ENCODE measurements at places on chromosomes 6 and 20.

DNA sequence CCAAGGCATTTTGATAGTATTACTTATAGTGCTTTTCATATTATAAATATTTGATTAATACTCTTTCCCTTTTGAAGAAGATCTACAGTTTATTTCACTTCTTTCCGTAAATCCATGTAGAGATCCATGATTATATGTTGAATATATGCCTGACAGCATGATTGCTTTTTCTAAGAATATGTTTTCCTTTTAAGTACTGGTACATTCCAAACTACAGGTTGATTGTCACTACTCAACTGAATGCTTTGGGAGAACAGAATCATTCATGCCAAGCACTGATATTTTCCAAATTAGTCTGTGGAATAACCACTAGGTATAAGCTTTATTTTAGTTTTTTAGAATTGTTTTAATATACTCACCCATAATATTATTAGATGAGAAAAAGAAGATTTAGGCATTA, 330.2 kb downstream of the BCKDHB start:
- DNase-seq: no peak

DNA sequence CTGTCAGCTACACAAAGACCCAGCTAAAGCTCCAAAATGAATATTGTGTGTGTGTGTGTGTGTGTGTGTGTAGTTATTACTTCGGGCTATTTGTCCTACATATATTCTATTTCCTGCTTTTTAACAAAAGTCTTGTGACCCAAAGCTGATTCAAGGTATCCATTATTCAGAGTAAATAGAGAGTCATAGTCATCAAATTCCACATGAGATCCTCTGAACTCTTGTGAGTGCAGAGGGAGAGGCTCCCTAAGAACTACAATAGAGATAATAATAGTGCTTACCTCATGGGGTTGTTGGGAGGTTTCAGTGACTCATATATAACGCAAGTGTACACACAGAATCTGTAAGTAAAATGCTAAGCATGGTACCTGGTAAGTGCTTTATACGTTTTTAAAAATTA, 95.6 kb upstream of the SHLD1 start:
- DNase-seq: peak; percentile 75

GRCh38 chr6:28635547-28636158, 110.0 kb downstream of the GPX5 start:
- no peak for DNase-seq

DNA sequence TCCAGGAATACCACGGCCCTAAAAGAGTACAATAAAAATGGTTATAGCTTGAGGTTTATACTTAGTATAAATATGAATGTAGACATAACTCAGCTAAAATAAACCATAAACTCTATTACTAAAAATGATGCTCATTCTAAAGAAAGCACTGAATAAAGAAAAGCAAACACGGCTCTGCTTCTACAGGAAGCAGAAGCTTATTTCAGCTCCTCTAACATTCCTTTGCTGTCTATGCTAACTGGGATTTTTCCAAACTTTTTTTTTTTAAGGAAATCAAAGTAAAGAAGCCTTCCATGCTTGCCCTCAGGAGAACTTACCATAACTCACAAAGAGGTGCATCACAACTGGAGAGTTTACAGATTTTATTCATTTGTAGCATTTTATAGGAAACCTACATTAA, 30.8 kb downstream of the COL9A1 start:
- no peak for DNase-seq

DNA sequence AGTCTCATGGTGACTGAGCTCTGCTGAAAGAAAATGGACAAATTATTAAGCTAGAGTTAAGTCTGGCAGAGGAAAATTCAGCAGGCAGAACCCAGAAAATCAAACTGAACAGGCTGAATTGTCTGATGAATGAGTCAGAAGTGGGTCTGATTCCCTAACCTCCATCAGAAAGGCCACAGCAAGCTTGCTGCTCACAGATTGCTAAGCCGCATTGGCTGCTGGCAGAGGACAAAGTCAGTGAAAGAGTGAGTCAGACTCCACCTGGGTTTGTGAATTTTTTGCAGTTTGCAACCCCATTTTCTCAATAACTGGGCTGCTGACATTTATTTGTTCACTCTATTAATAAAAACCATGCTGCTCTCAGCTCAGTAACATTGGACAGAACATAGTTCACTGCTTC, 191.3 kb downstream of the EPM2A start:
- no peak for DNase-seq

DNA sequence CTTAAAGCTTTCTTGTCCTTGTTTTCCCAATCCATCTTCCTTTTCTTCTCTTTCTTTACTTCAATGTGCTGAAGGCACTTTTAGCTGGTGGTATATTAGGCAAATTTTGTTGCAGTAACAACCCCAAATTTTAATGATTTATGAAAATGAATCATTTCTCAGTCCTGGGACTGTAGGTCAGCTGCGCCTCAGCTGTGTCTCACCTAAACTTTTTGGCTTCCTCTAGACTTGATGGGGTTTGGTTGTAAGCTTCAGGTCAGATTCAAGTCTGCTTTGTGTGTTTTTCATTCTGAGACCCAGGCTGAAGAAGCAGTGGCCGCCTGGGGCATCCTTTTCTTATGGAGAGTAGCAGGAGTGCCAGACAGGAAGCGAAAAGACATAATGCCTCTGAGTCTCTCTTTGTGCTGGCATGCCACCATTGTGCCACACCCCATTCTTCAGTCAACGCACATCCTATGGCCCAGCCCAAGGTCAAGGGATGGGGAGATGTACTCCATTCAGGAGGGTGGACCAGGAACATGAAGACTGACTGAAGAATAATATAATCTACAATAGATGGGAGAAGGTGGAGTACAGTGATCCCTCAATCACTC, 28.9 kb upstream of the CD83 start:
- DNase-seq: peak; percentile 9

DNA sequence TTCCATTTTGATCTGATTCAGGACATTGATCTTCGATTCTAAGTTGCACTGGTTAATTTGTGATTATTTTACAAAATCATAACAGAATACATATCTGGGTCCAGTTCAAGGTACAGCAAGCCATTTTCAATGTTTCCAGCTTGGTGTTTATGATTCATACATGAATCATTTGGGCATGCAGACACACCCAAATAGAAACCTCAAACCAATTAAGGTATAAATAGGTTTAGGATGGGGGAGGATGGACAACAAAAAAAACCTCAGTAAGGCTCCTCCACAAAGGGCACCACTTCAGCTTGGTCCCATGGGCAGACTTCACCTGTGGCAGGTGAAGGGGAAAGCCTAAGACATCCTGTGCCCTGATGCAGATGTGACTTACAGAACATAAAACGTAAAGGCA, 192.7 kb downstream of the KHDC1L start:
- no peak for DNase-seq

DNA sequence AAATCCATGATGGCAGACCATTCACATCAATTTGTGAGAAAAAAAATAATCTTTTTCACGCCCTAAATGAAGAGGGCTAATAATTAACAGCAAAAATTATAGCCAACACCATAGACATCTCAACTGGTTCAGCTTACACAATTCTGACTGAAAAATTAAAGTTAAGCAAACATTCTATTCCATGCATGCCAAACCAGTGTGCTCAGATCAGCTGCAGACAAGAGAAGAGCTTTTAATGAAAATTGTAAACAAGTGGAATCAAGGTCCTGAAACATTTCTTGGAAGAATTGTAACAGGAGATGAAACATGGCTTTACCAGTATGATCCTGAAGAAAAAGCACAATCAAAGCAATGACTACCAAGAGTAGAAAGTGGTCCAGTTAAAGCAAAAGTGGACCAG, 710.4 kb downstream of the EPHA7 start:
- no peak for DNase-seq

- DNase-seq: no peak
Observed at GRCh38 chr6:34795836-34796425, 4.0 kb downstream of the BLTP3A start.

- DNase-seq: peak; percentile 69
Observed at GRCh38 chr6:32148289-32149091, 3.2 kb downstream of the PRRT1 start.

GRCh38 chr6:163790266-163790840, 375.8 kb downstream of the QKI start:
- DNase-seq: no peak

GRCh38 chr6:2111162-2111677, 134.2 kb downstream of the GMDS start:
- DNase-seq: no peak

DNA sequence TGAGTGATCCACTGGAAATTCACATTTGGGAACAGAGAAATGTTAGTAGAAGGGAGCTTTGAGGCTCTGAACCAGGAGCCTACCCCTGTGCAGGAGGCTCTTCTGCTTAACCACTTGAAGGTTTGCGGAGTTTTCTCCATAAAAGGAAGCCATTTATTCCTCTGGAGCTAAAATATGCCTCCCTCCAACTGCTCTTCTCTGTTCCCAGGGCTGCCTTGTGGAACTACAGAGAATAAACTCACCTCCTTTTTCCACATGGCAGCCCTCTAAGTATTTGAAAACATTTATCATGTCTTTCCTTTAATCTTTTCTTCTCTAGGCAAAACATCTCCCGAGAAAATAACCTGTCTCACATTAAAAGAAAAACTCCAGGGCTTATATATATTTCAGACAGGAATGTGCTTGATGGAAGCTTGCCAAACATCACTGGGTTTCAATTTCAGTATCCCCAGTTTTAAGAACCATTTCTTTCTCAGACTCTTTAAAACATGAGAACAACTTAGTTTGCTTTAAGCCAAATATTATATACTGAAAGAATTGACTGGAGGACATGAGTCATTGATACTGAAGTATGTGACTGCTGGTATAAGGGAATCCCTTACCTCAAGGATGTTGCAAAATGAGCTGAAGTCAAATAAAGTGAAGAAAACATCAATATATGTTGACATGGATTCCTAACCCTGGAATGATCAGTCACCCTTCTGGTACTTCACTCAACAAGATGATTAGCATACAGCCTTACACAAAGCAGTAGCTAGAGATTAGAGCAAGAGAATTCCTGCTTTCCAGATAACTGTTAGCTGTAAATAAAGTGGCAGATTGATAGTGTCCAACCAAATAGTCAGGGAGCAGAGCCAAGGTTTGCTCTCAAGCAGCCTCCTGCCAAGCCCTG, 74.0 kb downstream of the ZBTB2 start:
- no peak for DNase-seq

- DNase-seq: no peak
Observed at GRCh38 chr6:104541411-104541810, 318.3 kb downstream of the HACE1 start.

- no peak for DNase-seq
Observed at GRCh38 chr6:81476881-81477280, 275.6 kb downstream of the TENT5A start.

DNA sequence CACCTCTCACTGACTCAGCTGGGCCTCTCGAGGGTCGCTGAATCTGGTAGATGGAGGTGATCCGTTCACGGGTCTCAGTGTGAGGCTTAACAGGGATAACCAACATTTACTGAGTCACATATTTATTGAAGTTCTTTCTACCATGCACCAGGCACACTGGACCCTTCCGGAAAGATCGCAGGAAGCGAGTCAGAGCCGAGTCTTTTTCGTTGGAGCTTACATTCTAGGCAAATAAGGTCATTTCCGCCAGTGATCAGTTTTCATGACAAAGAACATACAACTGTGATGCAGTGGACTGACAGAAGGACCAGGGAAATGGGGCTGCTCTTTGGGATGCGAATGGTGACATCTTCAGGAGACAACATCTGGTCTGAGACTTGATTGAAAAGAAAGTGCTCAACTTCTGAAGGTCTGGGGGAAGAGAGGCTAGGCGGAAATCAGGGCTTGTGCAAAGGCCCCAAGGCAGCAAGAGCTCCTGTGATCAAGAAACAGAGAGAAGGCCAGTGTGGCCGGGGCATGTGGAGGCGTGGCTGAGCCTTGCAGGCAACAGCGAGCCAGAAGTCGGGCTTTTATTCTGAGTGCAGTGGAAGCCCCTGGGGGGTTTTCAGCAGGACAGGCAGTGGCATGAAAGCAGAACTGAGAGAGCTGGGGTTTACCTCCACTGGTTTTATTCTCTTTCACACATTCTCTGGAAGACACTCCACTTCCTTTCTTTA, 56.7 kb downstream of the APCDD1L start:
- DNase-seq: no peak

DNA sequence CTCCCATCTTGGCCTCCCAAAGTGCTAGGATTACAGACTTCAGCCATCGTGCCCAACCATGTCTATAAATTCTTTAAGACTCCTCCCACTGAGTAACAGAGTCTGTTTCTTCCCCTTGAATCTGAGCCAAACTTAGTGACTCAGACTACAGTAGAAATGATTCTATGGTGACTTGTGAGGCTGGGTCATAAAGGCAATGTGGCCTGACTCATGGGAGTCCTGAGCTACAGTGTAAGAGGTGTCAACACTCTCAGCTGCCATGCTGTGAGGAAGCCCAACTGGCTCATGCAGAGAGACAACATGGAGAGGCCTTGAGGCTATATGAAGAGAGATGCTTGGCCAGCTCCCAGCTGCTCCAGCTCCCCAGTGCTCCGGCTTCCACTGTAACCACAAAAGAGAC, 5.2 kb upstream of the NRSN2 start:
- no peak for DNase-seq

DNA sequence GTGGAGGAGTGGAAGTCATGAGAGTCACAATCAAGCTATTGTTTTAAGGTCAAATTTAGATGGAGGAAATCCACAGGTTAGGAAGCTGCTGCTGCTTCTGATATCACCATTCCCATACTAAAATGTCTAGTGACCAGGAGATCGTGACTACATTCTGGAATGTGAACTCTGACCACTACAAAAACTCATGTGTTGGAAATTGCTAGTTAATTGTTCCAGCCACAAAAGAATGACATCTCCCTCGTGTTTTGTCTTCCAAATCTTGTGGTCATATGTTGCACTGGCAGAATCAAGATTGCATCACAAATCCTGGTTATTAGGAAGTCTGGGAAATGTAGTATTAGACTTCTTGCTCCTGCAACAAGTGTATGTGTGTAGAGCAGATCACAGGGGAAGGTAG, 441.9 kb downstream of the CD109 start:
- DNase-seq: no peak

DNA sequence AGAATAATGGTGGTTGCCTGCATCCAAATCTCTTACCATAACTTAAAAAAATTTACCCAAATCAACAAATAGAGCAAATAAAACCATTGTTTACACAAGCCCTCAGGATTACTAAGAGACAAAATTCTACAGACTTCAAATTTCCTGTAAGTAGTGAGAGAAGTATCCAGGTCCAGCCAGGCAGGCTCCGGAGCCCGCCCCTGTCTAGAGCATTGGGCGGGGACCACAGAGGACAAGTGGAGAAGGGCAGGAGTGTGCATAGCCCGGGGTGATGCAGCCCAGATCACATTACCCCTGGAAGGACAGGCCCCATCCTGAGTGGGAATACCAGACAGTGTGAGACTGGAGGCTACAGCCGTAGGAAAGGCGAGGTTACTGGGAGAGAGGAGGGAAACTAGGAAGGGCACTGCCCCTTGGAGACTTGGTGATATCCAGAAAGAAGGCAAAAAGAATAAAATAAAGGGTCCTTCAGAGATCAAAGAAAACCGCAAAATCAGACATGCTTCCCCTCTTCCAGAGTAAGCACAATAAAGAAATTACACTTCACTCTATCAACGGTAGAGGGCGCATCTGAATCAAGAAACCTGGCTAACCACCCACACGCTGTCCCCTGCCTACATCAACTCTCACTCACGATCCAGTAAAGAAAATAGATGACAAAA, 26.6 kb downstream of the RIN2 start:
- peak; percentile 88 for DNase-seq

Measured in NCI-H146 (cell line).